Thyroid gland (tissue), 4 donors: ENCODE measurements at places on chromosomes 7 and 10. TPM values are rescaled to one million over a fixed set of nuclear protein-coding genes. Genes with fewer than 3 reads are reported as not detected.

GRCh38 chr7:30252885-30253795, 31.3 kb upstream of the ZNRF2 start:
- no peaks in the 10 kb centered on the region for H3K27me3 ChIP-seq
- no peaks in the 10 kb centered on the region for H3K36me3 ChIP-seq
- H3K4me3 ChIP-seq: no peak overlapping the region
- peak; percentile 91 for DNase-seq

- H3K27me3 ChIP-seq: no peaks in the 10 kb centered on the region
- H3K27ac ChIP-seq: no peak overlapping the region
- H3K36me3 ChIP-seq: no peaks in the 10 kb centered on the region
- H3K4me1 ChIP-seq: peaks cover 6% of the 10 kb centered on the region
- no peak for DNase-seq
Observed at GRCh38 chr7:37592366-37592765, 91.2 kb upstream of the GPR141 start.

DNA sequence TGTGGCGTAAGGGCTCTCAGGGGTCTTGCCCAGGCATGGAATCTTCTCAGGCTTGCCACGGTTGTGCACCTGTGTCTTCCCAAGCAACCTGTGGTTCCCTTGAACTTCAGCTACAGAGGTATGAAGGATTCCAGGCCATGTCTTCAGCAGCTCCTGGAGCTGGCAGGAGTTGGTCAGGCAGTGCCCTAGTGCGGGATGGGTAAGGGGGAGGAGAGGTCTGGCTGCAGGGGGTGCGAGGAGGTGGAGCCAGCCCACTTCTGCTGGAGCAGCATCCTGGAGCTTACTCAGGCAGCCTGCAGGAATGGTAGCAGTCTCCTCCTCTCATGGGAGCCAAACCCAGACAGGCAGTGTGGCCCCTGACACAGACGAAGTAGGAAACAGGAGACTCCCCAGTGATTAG, 3.8 kb upstream of the TRIL start:
- H3K4me3 ChIP-seq: no peak overlapping the region
- no peak overlapping the region for H3K27ac ChIP-seq
- peaks cover 9% of the 10 kb centered on the region for H3K4me1 ChIP-seq
- H3K36me3 ChIP-seq: no peaks in the 10 kb centered on the region
- H3K27me3 ChIP-seq: no peaks in the 10 kb centered on the region

- no peaks in the 10 kb centered on the region for H3K36me3 ChIP-seq
- H3K27ac ChIP-seq: no peak overlapping the region
- H3K4me1 ChIP-seq: no peaks in the 10 kb centered on the region
- H3K4me3 ChIP-seq: no peak overlapping the region
Observed at GRCh38 chr7:26170663-26171062, 18.7 kb downstream of the NFE2L3 start.

GRCh38 chr10:61342858-61343572, 110.2 kb downstream of the TMEM26 start:
- no peaks in the 10 kb centered on the region for H3K36me3 ChIP-seq
- H3K4me1 ChIP-seq: no peaks in the 10 kb centered on the region
- no peak for DNase-seq
- H3K27me3 ChIP-seq: no peaks in the 10 kb centered on the region

- H3K4me1 ChIP-seq: no peaks in the 10 kb centered on the region
- no peaks in the 10 kb centered on the region for H3K36me3 ChIP-seq
- H3K4me3 ChIP-seq: no peak overlapping the region
- H3K27ac ChIP-seq: no peak overlapping the region
- DNase-seq: no peak
Observed at GRCh38 chr10:49204119-49204518, 15.9 kb upstream of the TMEM273 start.

DNA sequence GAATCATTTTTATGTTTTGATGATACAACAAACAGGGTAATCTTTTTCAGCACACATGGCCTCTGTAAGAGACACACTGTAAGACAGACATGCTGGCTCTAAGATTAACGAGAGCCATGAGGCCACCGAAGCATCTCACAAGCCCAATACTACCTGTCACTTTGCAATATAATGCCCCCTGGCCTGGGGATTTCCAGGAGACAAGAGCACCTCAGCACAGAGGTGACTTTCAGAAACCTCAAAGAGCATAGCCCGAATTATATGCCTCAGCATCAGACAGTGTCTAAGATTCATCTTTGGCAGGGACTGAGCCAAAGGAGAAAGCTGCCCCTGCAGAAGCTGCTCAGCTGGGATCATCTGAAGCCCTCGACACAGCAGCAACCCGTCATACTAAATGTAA, 44.2 kb upstream of the TMEM213 start:
- no peaks in the 10 kb centered on the region for H3K36me3 ChIP-seq
- no peaks in the 10 kb centered on the region for H3K27me3 ChIP-seq
- H3K27ac ChIP-seq: no peak overlapping the region
- H3K4me1 ChIP-seq: peaks cover 10% of the 10 kb centered on the region
- no peak overlapping the region for H3K4me3 ChIP-seq

GRCh38 chr10:97411406-97411805, 10.3 kb upstream of the RRP12 start:
- no peak overlapping the region for H3K4me3 ChIP-seq
- no peak for DNase-seq
- H3K27me3 ChIP-seq: no peaks in the 10 kb centered on the region
- H3K4me1 ChIP-seq: peaks cover 3% of the 10 kb centered on the region

DNA sequence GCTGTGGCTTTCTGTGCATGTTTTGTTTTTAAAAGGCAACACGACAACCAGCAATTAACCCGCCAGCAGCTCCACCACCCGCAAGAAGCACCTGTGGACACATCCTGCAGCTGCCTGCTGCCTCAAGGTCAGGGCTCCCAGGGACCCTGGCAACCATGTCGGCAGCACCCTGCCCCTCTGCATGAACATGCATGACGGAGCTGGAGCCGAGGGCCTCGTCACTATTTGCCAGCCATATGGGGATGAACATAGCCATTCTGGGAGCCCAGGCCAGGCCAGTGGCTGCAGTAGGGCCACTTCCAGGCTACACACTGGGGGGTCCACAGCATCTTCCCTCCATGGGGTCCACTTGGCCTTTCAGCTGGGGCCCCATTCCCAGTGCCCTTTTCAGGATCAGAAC, 52.9 kb downstream of the CAMK2B start:
- peaks cover 16% of the 10 kb centered on the region for H3K4me1 ChIP-seq
- H3K4me3 ChIP-seq: no peak overlapping the region
- H3K27ac ChIP-seq: no peak overlapping the region
- no peaks in the 10 kb centered on the region for H3K27me3 ChIP-seq
- no peaks in the 10 kb centered on the region for H3K36me3 ChIP-seq

The ARID5B gene
- 14.4 TPM for total RNA-seq

The C7orf57 gene
- not detected for total RNA-seq

The ABCB4 gene
- total RNA-seq: 4.3 TPM

The PTF1A gene
- total RNA-seq: not detected
